ENCODE measurements at places on chromosomes 12 and 14.

GRCh38 chr12:52343550-52343949, 22.4 kb upstream of the KRT83 start:
- no peak for DNase-seq

- no peak for DNase-seq
Measured at GRCh38 chr12:124682425-124683151, 115.2 kb upstream of the NCOR2 start.

- no peak for DNase-seq
Measured at GRCh38 chr12:5232291-5232690, 188.6 kb downstream of the KCNA5 start.

DNA sequence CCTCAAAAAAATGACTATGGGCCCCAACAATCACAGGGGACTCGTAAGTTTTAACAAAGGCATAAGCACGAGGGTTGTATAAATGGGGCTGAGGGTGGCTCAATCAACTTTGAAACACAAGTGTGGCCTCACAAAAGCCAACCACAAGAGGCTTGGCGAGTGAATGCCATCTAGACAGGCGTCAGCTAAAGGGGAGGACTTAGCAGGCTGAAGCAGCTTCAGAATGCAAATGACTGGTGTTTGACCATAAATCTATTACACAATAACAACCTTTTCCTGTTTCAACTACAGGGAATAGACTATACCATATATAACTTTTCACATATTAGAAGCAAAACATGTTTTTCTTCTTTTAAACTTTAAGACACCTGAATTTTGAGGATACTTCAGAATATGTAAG, 777.9 kb downstream of the FSCB start:
- DNase-seq, result no peak

DNA sequence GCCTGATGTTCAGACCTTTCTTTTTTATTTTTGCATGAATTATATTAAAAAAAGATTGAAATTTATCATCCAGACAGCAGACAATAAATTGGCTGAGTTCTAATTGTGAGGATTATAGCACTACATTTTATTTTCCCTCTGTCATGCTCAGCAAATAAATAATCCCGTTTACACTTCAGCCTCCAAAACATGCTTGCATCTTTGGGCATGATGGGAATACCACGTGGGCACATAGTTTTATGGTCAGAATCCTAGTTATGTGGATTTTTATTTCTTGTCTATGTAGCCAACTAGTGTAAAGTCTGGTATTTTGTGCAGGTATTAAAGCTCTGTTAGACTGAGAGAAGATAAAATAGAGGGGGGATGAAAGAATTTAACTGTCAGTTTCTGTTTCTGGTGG, 276.9 kb upstream of the E2F7 start:
- DNase-seq, result no peak

DNA sequence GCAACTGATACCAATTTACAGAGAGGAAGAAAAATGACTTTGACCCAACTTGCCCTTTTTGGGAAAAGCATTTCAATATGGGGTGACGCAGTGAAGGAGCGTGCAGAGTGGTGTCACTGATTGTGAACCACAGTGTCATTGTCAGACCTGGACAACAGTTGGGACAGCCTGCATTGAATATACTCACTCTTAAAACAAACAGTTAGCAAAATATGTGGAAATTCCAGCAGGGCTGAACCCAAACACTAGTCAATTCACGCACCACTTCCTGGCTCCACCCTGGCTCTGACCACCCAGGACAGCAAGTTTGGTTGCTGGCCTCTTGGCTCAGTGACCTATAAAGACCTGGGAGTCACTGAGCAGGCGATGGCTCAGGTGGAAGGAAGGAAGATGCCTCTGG, 61.3 kb downstream of the NOS1 start:
- DNase-seq, result no peak

GRCh38 chr12:32497864-32498263, 98.5 kb downstream of the FGD4 start:
- no peak for DNase-seq

GRCh38 chr12:132444957-132445883, 44.7 kb upstream of the FBRSL1 start:
- DNase-seq, result no peak

- no peak for DNase-seq
Measured at GRCh38 chr14:76488551-76488950, 112.6 kb downstream of the ESRRB start.

GRCh38 chr14:103138301-103139131, 15.3 kb downstream of the TNFAIP2 start:
- DNase-seq, result no peak

GRCh38 chr12:93773122-93773871, 96.1 kb downstream of the CRADD start:
- DNase-seq, result no peak

GRCh38 chr12:31206038-31206670, 119.8 kb downstream of the SINHCAF start:
- peak; percentile 73 for DNase-seq

- DNase-seq, result no peak
Measured at GRCh38 chr14:94009767-94010166, 12.7 kb downstream of the CCDC197 start.

GRCh38 chr12:104695453-104696148, 238.9 kb downstream of the CHST11 start:
- peak; percentile 19 for DNase-seq

DNA sequence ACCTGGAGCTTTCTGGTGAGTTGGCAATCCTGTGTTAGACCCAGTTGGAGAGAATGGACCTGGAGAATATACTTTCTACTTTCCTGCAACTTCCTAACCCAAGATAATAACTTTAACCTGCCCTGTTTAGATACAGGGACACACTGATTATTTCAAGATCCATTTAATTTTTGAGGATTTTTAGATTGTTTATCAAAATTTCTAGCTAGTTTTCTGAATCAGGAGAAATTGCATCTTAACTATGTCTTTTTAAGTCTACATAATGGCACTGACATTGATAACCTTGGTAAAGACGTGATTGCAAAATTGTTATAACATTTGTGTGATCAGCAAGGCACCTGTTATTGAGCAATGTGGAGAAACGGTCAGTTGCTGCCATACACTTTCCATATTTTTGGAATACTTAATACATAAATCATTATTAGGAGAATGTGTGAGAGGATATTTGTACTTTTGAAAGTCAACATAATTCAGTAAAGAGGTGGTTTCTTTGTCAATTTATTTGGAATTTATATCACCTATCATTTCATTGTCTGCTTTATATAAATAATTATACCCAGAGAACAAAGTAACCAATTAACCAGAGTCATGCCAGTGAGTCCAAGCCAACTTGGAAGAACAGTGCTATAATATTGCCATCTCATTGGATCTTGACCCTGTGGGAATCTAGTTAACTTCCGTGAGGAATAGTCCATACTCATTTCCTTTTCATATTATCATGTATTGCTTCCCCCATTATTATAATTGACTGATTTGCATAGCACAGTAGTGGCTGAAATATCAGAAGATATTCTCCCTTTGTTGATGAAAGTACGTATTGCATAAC, 28.4 kb downstream of the NFYB start:
- no peak for DNase-seq

DNA sequence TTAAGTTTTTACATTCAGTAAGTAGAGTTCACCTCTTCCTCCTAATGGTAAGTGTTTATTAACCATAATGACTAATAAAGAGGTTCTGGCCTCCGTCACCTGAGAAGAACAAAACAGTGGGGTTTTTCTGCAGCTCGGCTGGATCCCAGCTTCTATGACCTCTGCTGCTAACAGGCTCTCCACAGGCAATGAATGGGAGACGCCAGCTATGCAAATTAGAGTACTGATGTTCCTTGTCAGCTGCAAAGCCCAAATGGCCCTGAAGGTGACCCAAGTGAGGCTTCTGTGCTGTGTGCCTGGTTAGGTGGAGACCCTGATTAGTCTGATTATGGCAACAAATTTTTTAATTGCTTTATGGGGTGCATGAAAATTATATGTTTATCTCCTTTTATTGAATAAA, 218.1 kb downstream of the APAF1 start:
- no peak for DNase-seq

DNA sequence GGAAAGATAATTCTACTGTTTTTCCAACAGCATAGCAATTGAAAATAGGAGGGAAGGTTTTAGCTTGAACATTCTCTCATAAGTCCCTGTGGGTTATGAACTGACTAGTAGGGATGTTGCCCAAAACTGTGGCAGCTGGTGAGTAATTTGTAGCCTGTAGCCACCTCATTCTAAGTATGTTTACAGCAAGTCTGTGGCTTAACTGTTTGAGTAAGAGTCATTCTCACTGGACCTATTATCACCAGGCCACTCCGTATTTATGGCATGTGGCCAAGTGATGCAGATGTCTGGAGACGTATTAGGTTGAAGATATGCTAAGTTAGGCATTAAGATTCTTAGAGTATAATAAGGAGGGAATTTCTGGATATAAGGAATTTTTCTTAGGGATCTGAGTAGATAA, 458.3 kb downstream of the ETNK1 start:
- DNase-seq, result no peak

- no peak for DNase-seq
Measured at GRCh38 chr12:2523844-2524243, 270.9 kb upstream of the FKBP4 start.

DNA sequence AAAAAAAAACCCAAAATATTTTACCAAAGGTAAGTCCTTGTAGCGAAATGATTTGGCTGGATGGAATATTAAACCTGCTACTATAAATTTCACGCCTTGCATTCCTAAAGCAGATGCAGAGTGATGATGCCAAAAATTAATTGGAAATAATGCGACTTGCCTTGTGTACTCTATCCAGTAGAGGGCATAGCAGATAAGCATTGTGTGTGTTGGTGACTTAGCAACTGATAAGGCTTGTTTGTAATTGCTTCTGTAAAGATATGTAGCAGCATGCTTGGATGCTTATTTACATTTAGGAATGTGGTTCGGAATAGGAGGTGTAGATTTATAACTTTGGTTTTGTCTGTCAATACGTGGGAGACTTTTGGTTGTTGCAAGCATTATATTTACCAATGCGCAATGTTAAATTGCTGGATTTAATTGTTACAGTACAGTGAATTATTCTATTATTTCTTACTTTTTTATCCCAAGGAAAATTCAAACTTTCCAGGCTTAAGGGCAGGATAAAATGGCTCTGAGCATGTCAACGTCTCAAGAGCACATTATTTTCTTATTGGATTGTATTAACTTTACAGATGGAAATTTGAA, 80.5 kb downstream of the TMEM260 start:
- DNase-seq, result no peak

GRCh38 chr12:85504164-85504563, 224.1 kb downstream of the ALX1 start:
- DNase-seq, result no peak

- peak; percentile 4 for DNase-seq
Measured at GRCh38 chr12:94380507-94380906, 79.2 kb downstream of the CEP83 start.

DNA sequence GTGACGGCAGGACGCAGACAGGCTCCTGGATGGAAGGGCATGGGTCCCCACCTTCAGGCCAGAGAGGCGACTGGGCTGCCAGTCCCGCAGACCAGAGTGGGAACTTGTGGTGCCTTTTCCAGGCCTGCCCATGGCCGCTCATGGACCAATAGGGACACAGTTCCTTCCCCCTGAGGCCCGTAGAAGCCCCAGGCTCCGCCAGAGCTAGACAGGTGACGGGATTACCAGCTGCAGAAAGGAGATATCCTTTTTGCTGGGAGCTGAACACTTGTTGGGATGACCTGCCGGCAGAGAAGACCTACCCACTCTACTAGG, 73.6 kb upstream of the RASSF8 start:
- DNase-seq, result peak; percentile 26

DNA sequence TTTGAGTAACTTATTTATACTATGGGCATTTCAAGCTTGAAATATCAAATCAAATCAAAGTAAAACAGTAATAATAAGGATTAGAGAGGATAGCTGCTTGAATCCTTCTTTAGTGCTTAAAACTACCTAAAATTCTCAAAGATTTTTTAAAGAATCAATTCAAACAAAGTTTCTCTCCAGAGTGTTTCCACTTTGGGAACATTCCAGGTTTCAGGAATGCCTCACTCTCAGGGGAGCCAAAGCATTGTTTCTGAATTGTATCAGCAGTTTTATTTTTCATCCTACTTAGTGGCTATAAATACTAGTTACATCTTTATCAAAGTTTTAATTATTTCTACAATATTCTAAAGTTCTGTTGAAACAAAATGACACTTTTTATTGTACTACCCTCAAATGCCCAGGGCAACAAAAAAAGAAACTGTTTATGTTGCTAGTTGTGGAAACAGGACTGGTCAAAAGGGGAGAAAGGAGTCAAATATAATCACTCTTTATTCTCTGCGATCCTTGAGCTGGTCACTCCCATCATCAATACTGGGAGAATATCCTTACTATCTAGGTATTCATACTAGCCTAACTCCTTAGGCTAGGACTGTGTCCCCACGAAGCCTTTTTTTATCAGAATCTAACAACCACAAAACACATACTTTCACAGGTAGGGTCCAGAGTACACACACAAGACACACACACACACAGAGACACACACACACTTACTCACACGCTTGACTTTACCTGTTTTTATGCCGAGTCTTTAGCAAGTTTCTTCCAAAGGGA, 598 bp downstream of the RASSF9 start:
- no peak for DNase-seq

DNA sequence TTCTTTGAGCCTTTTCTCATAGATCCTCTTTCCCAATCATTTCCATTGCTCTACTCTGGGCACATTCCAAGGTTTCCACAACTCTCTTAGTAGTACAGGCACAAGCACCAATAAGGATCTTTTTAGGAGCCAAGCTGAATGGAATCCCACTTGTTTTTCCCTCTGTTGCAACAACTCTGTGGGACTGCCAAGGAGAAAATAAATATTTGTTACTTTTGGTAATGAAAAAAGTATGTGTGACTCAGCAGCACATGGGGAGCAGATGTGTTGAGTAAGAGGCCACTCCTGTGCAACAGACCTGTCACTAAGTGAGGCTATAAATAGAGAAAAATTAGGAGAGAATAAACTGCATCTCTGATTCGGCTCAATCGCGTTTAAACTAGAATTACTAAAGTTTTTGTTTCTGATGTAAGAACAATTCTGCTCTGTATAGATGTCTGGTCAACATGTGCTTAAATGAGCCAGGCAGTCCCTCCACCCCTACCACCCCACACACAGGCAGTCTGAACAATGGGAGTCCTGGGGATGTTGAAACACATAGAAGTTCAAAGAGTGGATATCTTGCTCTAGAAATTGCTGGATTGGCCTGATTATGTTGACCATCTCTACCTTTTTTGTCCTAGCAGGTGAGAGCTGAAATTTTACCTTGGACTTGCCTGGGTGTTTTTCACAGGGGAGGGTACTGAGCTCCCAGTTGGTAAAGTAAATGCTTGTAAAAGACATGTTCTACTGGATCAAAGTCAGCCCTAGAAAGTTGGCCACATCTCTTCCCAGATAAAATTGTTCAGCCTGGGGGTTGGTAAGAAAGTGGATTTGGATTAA, 244.3 kb upstream of the NOVA1 start:
- DNase-seq, result peak; percentile 18

DNA sequence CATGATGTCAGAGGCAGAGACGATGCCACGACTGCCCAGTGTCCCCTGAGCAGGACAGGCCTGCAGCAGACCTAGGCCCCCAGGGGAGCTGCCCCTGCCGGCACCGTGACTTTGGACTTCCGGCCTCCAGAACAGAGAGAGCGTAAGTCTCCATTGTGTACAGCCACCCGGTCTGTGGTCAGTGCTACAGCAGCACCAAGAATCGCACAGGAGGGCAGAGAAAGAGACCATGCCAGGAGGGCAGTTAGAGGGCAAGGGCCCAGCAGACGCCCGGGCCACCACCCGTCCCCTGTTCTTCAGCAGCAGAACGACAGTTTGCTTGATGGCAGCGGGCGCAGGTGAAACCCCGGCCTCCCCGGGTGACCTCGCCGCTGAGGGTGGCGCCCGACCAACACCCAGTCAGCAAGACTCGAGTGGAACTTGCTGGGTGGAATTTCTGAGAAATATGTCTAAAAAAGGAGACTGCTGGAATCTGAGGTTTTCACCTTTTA, 19.7 kb downstream of the GALNT9 start:
- no peak for DNase-seq

GRCh38 chr12:14410177-14410576, 44.7 kb downstream of the ATF7IP start:
- no peak for DNase-seq

All from NCI-H774 (cell line).